ENCODE measurements at places on chromosomes 6 and 20. TPM values are rescaled to one million over a fixed set of nuclear protein-coding genes. Genes with fewer than 3 reads are reported as not detected.

DNA sequence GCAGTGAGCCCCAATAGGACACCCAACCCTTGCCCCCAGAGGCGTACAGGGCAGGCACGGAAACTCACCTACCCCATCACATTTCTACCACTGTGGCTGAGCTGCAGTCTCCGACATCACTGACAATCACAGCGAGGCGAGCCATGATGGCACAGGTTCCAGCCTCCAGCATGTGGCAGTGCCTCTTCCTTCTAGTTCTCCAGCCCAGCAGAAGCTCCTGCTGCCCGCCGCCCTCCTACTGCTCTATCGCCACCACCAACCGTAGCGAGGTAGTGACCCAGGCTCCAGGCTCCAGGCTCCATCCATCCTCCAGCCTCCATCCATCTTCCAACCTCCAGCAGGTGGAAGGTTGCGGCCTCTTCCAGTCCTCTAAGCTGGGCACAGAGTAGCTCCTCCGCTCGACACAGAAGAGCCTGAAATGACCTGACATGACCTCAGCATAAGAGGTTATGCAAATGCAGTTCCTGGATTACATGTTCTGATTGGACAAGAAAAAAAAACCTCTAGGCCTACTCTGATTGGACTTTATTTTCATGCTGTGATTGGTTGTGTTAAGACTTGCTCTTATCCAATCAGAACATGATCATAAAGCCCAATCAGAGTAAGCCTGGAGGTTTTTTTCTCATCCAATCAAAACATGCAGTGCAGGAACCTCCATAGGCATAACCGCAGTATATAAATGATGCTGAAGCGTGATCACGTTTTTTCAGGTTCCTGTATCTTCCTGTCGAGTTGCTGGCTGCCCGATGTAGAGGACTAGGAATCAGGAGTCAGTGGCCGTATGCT lies 438.9 kb upstream of the ZNF337 start:
- peak; percentile 30 for DNase-seq

DNA sequence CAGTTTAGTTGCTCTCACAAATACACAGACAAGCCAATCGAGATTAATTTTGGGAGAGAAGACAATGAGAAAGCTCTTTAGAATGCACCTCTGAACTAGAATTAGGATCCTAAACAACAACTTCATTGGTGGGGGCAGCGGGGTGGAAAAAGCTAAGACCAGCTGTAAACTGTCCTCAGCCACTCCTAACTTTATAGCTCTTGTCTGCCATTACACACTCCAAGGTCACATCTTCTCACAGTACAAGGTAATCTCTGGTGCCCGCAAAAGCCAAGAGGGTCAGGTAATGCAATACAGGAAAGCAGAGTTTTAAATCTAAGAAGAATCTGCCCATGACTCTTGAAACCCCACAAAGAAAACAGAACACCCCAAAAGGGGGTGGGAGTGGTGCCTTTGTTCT lies 17.8 kb upstream of the IL22RA2 start:
- no peak for DNase-seq

DNA sequence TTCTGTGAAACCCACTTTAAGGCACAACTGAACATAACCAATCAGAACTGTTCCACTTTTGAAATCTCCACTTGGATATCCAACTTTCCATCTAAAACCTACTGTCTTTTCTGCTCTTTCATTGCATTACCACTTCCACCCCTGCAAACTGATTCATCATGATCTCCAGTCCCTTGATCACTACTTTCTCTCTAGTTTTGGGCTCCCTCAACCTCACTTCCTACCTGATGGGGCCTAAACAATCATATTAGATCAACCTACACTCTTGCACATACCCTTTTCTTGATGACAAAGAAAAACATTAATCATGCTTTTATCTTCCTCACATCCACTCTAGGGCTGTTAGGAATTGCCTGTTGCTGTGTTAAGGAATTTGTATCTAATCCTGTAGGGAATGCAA lies 137.6 kb downstream of the PDSS2 start:
- DNase-seq, result no peak

GRCh38 chr6:21741221-21742109 lies 147.9 kb downstream of the SOX4 start:
- DNase-seq, result no peak

GRCh38 chr6:26311012-26311384 lies 54.0 kb upstream of the BTN3A2 start:
- no peak for DNase-seq

DNA sequence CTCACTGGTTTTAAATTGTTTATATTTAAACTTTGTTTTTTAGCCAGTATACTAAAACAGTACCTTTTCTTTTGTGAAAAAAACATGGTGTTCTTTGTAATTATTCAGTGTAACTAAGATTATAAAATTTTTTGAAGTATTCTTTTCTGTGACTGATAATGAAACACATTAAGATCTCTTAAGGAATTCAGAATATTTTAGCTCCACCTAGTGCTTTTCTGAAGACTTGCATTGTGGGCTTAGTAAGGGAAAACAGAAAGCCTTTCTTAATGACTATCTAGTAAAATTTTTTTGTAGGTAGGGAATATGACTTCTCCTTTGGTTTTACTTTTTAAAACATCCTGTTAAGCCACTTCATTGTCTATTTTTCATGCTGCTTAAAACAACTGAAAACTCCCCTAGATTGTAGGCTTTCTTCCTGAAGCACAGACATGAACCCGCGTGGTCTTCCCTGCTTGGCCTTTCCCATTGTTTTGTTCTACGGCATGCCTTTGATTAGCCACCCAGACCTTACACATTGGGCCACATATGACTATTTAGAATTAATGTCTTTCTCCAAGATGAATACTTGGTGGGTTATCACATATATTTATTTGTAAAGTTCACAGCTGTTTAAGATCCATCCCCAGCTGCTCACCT lies 72.1 kb downstream of the AFDN start:
- no peak for DNase-seq

- no peak for DNase-seq
These were observed 30.7 kb downstream of the ADGRG6 start for GRCh38 chr6:142332393-142333098.

DNA sequence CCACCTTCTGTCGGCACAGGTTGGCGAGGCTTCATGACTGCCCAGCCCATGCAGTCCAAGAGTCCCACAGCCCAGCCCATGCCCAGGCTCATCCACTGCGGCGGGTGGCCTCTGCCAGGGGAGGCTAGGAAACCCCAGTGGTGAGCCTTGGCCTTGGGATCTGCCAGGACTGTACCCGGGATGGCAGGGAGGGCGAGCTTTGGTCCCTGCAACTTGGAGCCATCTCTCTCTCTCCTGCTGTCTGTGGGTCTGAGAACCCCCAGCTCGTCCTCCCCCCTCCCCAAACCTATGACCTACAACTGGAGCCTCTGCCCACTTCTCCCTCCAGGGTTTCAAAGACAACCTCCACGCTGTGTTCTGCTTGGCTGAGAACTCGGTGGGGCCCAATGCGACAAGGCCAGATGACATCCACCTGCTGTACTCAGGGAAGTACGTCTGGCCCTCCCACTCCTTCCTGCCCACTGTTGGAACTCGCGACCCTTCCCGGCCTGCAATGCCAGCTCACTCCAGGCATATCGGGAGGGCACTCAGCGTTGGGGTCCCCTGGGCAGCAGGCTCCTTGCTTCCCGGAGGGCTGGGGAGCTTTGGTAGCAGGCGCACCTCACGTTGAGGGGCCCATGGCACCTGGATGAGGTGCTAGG lies 19.7 kb downstream of the NPEPL1 start:
- no peak for DNase-seq

GRCh38 chr6:87066449-87067333 lies 28.2 kb downstream of the CGA start:
- DNase-seq, result peak; percentile 57

DNA sequence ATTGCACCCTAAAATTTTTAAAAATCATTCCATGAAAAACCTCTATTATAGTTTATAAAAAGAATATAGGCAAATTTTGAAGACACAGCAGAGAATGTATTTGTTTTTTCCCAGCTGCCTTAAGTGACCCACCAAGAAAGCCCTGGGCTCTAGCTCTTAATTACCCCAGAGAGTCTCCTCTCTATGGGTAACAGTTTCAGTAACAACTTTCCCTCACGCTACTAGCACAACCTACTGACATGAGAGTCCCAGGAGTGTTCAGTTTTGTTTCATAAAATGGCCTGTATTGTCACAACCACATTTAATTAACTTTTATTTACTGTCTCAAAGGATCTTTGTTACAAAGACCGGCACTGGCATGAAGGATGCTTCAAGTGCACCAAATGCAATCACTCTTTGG lies 41.5 kb downstream of the FHL5 start:
- DNase-seq, result no peak

GRCh38 chr6:87230801-87231200 lies 75.4 kb downstream of the ZNF292 start:
- no peak for DNase-seq

DNA sequence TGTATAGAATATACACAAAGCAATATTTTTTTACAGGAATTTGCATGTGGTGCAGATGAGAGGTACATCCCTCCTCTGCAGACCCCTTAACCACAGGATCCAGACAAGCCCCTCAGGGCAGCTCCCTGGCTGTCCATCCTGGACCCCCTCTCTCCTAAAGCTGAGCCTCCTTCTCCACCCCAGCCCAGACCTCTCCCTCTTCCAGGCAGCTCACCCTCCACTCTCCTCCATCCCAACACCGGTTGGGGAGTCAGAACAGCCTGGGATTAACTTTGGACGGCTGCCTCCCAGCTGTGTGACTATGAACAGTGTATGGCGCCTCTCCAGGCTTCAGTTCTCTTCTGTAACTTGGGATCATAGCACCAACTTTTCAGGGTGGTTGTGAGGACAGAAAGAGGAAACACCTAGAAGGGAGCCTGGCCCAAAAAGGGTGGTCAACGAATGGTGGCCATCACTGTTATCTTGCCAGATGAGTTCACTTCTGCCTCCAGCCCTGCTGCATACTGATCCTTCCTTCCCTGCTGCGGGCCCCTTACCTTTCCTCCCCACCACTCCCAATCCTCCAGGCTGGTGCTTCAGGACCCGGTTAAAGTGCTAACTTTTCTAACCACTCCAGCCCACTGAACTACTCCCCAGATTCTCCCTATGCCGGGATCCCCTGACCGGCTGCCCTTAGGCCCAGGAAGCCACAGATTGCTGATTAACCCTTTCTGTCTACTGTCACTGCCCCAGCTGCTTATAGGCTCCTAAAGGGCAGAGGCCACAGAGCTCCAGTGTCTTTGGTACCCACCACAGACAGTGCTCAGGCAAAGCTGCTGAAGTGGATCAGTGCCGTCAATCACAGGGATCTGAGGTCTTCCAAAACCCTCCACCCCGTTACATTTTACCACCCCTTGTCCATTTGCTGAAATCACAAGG lies 55.9 kb downstream of the GPR6 start:
- DNase-seq, result no peak

DNA sequence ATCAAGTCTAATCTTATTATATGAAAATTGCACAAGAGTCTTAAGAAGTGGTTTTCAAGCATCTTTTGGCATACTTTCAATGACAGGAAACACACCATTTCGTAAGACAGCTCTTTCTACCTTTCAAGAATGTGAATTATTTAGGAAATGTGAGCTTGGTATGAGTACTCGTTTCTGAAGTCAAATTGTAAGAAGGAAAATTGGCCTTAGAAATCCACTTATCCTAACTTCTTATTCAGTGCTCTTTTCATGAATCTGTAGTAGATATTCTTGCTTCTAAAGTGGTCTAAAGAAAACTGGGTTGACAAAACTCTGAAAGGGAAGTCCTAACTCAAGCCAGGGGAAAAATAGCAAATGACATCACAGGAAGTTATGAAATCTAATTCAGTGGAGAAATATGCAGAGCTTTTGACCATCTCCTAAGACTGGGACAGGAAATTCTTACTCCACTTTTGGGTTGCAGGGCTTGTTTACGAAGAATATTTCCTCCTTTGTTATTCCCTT lies 38.5 kb upstream of the OGFRL1 start:
- DNase-seq, result no peak

DNA sequence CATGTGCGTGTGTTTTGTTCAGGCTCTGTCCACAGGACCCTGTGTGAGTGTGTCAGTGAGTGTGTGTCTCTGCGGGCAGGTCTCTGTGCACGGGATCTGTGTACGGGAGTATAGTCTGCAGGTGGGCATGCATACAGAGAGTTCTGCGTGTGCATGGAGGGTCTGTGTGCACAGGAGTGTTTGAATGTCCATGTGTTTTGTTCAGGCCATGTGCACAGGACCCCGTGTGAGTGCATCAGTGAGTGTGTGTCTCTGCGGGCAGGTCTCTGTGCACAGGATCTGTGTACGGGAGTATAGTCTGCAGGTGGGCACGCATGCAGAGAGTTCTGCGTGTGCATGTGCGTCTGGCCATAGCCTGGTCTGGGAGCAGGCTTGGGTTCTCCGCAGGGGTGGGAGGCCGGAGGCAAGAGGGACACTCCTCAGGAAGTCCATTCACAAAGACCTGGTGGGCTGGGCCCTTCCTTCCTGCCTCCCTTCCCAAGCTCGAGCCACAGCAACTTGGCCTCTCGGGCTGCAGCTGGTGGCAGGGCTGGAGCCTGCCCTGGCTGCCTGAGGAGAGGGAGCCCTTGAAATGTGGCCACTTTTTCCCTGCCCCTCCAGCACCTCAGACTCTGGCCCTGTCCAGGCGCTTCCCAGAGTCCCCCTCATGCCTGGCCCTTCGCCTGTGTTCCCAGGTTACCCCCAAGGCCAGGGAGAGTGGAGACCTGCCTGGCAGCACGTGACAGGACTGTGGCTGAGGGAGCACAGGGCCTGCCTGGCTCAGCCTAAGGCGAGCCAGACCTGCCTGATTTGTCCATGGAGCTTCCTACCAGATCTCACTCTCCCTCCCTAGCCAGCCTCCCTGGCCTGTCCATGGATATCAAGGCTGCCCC lies 6.8 kb downstream of the HSPA12B start:
- DNase-seq, result no peak

DNA sequence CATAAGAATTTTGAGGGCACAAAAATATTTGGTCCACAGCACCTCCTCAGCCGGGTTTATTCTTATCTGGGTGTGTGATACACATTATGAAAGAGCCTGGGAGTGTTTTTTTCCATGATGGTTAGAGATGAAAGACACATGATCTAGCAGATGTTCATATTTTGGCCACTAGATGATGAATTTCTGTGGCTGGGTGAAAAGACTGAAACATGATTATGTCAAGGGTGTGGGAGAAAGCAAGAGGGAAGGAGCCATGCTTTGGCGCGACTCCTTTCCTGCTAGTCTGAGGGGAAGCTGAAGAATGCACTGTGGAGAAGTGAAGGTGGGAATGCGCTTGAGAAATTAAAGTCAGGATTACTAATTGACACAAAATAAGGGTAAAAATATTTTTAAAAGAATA lies 102.3 kb downstream of the SH3BGRL2 start:
- no peak for DNase-seq

TFAP2C gene
- total RNA-seq, result 1.3 TPM

PEX7 gene
- total RNA-seq, result 18.5 TPM

CLPSL1 gene
- not detected for total RNA-seq

C6orf52 gene
- 14.3 TPM for total RNA-seq

THBD gene
- total RNA-seq, result 65.0 TPM

GINS1 gene
- total RNA-seq, result 14.2 TPM

PRPF6 gene
- total RNA-seq, result 114 TPM

GPLD1 gene
- 15.6 TPM for total RNA-seq

CPXM1 gene
- 8.6 TPM for total RNA-seq
